ENCODE measurements at places on chromosomes 5 and 9.

DNA sequence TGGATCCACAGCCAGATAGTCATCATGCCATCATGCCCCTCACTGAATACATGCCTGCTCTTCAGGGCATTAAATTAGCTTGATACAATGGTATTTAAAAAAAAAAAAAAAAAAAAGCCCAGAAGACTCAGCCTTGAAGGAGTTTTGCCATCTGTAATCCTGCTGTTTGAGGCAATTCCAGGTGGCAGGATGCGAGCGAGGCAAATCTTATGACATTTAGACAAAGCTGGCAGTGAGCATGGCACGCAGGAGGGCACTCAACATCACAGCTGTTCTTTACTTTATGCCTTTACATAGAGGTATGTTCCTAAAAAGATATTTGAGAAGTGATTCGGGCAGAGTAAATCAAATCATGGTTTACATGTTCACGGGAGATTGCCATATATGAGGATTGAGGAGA is 692.0 kb upstream of the DMAC1 start:
- DNase-seq, result no peak

- no peak for DNase-seq
Observed at GRCh38 chr5:73789851-73790281, 163.9 kb downstream of the ARHGEF28 start.

DNA sequence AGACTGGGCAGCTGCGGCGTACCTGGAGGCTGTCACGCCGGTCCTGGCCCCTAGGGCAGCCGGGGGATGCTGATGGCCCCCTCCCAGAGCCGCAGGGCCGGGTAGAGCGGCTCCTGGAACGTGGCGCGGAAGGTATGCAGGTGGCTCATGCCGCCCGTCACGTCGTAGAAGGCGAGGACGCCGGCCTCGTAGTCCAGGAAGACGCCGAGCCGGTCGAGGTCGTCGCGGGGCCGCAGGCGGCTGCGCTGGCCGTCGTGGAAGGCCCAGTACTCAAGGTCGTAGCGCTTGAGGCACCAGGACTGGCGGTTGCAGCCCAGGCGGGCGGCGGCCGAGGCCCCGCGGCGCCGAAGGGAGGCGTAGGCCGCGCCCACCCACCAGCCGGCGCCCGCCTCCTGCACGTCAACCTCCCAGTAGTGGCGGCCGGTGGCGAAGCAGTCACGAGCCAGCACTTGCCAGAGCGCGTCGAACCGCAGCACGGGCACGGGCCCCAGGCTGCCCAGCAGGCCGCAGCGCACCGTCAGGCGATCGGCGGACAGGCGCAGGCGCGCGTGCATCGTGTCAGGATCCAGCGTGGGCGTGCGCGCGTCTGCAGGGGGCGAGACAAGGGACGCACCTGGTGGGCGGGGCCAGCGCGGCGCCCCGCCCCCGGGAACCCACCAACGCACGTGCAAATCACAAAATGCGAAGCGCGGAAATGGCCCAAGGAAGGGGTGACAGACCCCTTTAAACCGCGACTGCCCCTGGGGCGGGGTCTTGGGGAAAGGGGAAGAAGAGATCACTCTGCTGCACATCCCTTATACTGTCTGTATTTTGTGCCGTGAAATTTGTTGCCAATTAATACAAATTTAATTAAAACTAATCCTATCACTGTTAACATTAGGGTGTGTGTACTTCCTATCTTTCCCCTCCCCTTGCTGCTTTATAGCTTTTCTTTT is 31.2 kb downstream of the NANS start:
- DNase-seq, result no peak

DNA sequence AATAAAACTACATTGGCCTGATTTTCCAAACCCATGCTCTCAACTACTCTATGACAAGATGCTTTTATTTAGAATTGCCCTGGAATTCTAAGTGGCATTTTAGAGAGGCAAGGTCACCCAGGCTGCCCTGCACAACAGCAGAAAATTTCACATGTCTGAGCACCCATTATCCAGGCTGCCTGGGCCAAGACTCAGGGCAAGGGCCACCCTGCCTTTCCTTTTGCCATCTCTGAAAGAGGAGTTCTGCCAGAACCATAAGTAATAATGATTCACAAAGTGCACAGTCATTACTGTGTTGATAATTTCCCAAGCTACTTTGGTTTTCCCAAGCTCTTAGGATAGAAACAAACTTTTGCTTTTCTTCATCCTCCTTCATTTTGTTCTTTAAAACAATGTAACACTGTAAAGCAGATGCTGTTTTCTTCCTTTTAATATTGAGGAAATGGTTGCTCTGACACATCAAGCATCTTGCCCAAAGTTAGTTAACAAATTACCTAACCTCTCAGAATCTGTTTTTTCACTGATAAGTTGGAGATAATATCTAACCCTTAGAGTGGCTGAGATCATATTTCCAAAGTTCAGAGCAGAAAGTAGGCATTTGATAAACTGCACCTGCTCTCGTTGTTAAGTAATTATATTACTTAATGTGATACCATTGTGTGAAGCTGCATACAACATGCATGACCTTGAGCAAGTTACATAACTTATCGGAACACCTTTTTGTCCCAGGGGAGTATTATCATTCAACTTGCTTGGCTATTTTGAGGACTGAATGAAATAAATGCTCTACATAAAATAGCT is 325.6 kb downstream of the PRELID2 start:
- no peak for DNase-seq

DNA sequence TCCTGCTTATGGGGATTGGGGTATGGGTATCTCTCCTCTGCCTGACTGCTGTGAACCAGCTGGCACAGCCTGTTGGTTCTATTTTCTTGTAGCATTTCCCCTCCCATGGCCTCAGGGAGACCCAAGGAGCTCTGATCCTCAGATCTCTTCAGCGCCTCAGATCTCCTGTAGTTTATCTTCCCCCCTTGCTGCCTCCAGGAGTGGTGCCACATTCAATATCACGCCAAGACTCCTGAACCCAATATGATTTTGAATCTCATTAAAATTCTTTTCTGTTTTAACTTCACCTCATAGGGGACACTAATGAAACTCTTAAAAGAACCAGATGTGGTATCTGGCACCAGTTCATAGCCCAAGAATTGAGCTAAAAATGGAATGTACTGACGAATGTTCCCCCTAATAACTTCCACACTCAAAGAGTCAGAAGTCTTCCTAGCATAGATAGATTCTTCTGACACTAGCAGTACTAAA is 59.6 kb upstream of the LIFR start:
- no peak for DNase-seq

- DNase-seq, result no peak
Observed at GRCh38 chr5:167785106-167785505, 506.3 kb upstream of the WWC1 start.

GRCh38 chr5:61363401-61364114 is 31.5 kb downstream of the ZSWIM6 start:
- no peak for DNase-seq

GRCh38 chr9:113935677-113936380 is 59.7 kb downstream of the ZNF618 start:
- DNase-seq, result no peak

DNA sequence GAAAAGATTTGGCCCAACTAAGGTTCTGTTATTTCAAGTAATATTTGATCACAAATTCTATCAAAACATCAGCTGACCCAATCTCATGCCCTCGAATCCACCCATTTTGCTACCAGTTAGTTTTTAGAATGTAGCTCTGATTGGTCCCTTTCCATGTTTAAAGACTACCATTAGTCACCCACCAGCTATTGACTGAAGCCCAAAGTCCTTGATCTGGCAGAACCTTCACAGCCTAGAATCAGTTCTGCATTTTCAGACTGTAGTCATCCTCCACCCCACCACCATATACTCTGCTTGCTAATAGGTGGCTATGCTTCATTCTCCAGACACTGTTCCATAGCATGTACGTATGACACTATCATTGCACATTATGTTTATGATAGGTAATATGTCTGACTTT is 182.2 kb upstream of the TARS1 start:
- DNase-seq, result no peak

DNA sequence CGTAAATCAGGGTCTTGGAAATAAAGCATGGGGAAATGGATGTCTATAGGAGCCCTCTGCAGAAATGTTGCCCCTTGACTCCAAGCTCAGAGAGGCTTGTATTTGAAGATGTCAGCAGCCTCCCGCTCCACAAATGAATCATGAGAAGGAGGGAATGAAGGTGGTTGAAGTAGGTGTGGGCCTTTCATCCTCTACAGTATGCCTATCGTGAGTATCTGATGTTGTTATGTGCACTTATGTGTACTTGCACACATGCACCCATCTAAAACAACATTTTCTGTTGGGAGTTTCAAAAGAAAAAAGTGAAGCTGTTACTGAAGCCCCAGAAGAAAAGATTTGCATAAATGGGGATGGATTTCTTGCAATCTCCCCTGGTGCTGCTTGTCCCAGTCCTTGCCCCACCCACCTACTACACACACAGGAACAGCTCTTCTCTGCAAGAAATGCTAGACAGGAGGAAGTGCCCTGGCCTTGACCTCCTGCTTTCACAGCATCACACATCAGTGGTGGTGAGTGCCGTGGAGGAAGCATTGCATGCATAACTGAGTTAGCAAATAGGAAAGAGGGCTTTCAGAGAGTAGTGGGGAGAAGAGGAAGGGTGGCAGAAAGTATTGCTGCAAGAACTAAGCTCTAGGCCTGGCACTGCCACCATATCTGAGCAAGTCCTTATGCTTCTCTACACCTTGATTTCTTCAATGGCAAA is 156.1 kb downstream of the SNX18 start:
- DNase-seq, result no peak

- no peak for DNase-seq
Observed at GRCh38 chr5:106634375-106634774, 1036.4 kb downstream of the EFNA5 start.

DNA sequence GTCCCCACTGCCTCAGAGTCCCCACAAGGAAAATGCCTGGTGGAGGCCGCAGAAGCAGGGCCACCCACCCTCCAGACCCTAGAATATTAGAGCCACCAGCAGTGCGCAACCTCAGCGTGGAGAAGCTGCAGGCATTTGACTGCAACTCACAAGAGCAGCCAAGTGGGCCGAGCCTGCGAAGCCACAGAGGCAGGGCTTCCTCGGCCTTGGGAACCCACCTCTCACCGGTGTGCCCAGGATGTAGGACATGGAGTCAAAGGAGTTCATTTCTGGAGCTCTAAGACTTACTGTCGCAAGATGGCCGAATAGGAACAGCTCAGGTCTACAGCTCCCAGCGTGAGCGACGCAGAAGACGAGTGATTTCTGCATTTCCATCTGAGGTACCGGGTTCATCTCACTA is 397.9 kb upstream of the PIK3R1 start:
- DNase-seq, result no peak

GRCh38 chr9:115362640-115363039 is 244.7 kb upstream of the TNC start:
- no peak for DNase-seq

DNA sequence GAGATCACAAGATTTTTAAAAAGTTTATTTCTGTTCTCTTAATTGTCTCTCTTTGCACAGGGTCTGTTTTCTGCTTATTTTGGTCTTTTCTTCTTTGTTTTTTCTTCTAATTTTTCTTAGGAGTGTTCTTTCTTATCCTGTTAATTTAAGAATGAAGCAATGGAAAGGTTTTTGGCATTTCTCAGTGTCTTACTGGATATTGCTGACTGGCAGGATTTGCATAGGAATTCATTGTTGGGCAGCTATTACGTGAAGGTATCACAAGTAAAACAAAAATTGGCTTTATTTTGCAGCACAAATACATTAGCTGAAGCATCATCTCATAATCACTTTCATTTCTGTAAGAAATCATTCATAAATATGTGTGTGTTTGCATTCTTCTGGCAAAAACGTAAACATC is 566.9 kb upstream of the CDH6 start:
- DNase-seq, result no peak

GRCh38 chr5:140246378-140247122 is 56.4 kb downstream of the PFDN1 start:
- no peak for DNase-seq

DNA sequence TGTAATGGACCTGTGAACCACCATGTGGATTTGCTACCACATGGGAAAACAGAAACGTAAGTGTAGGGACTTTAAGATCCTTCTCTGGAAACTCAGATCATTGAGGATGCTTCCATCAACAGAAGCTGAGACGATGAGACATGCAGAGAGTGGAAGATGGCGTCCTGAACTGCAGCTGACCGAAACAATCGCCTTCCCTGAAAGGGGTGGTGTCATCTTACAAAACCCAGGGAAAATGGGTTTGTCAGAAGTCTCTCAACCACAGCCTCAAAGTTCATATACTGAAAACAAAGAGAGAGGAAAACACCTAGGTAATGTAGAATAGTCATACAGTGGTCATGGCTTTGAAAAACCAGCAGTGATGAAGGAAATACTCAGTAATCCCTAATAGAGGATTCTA is 6.6 kb upstream of the PTPN3 start:
- DNase-seq, result no peak

- no peak for DNase-seq
Observed at GRCh38 chr5:93572101-93572607, 8.9 kb downstream of the NR2F1-AS1 start.

DNA sequence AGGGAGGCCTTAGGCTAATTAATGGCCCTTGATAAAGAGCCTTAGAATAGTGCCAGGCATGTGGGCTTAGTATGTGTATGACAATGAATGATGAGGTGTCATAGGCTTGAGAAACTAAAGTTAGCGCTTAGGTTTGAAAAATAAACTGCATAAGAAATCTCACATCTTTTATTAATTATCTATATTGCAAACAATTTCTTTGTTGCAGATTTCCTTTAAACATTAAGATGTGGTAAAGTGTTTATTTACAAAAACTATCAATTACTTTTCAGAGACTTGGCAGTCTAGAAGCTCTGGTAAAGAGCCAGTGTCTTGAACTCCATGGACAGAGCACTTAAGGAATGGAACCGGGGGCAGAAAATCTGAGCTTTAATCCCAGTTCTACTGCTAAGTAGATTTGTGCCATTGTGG is 23.1 kb downstream of the MAP1B start:
- no peak for DNase-seq

DNA sequence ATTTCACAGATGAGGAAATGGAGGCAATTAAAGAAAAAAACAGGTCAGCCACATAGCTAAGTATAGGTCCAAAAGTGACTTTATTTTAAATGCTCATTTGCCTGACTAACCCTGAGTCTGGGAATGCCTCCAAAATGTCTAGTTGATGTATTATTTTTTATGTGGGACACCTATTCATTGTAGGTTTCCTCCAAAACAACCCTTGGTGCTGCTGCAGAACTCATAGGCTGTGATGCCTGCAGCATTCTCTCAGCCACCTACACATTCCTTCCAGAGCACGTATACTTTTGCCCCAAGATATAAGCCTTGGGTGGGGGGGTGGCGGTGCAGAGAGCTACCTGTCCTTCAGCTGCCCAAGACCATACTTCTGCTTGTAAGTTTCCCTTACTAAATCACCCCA is 77.4 kb downstream of the MSX2 start:
- DNase-seq, result no peak

GRCh38 chr5:177189965-177190364 is 56.4 kb downstream of the NSD1 start:
- DNase-seq, result no peak

GRCh38 chr9:4180907-4181605 is 118.8 kb downstream of the GLIS3 start:
- DNase-seq, result no peak

DNA sequence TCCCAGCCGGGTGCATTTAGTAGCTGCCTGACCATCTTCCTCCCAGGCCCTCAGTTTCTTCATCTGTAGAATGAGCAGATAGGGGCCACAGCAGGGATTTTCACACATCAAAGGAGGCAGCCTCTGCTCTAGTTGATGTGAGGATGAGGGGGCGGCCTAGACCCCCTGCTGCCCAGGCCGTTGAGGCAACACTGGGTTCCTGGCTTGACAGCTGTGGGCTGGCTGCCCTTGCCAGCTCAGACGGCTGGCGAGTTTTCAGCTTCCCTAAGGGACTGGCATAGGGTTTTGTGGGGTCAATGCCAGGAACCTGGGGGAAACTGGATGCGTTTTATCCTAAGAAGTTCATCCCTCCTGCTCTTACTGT is 49.6 kb downstream of the NDST1 start:
- no peak for DNase-seq
